EH (cell line): ENCODE measurements at places on chromosomes 6 and 20.

- no peak for DNase-seq
Measured at GRCh38 chr20:60754856-60755255, 497.2 kb upstream of the CDH4 start.

DNA sequence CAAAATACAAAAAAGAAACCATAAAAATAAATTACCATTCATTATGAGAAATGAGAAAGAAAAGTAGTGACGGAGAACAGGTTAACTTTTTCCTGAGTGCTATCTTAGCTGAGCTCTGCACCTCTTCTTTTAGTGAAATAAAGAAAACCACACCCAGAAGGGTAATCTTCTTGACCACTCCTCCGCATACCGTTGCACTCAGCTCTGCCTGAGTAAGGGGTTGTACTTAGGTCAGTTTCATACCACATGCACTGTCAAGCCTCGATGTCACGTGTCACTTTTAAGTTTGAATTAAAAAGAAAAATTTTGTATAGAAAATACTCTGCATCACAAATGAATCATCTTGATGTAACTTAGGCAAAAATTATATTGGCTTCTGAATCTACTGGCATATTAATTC lies 2.8 kb downstream of the EZR start:
- DNase-seq: no peak

DNA sequence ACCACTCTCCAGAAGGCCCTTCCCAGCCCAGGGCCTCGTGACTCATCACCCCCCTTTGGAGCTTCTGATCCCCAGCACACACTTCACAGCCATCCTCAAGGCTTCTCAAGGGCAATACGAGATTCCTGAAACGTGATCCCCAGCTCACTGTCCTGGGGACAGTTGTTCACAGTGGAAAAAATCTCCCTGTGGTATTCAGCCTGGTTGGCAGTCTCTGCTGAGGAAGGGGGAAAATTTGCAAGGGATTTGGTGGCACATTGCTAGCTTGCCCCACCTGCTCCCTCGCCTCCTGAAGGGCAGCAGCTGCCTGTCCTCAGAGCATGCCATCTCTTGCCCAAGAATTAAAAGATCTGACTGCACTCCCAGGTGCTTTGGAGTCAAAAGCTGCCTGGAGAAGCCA lies 20.7 kb upstream of the PKHD1 start:
- DNase-seq: no peak

DNA sequence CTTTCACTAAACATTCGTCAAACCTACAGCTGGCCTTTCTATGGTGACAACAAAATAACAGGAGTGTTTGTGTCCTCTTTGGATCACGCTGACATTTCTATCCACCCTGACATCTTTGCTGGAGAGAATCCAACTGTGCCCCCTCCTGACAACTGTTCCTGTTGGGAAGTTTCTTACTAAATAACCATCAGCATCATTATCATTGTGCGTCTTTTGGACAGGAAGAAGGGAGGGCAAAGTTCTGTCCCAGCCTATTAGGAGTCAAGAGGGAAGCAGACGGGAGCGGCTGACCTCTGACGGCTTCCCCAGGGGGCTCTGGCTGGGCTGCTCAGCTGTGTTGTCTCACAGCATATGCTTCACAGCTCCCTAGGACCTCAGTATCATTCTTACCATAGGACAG lies 195.9 kb upstream of the SULF2 start:
- no peak for DNase-seq

GRCh38 chr6:43737272-43738081 lies 32.5 kb upstream of the VEGFA start:
- no peak for DNase-seq

DNA sequence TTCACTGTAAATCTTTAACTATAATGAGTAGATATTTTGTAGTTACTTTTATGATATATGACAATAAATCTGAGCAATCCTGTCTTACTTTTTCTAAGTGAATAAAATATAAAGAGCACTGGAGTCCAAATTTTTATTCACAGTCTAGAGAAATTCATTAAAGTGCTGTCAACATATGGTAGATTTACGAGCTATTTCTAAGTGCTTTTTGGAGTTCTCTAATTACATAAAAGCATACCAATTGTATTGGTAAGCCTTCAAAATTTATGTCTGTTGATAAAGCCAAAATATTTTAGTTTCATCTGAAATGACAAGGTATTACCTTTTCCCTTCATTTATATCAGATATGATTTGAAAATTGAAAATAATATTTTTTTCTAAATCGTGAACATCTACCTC lies 75.4 kb downstream of the MAN1A1 start:
- DNase-seq: no peak

DNA sequence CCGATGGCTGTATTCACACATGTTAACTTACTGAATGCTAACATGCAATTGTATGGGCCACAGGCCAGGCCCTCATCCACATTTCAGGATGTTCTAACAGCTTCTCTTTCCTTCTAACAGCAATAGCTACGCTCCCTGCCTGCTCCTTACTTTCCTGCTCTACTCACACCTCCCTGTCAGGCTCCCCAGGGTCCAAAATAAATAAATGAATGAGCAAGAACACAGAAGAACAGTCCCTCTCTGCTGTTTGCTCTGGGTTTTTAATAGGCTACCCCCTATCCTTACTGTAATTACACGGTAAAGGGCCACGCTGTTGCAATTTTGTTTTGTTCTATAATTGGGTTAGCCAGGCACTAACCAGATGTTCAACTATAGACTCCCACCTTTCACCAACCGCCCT lies 135.6 kb downstream of the GMDS start:
- no peak for DNase-seq

DNA sequence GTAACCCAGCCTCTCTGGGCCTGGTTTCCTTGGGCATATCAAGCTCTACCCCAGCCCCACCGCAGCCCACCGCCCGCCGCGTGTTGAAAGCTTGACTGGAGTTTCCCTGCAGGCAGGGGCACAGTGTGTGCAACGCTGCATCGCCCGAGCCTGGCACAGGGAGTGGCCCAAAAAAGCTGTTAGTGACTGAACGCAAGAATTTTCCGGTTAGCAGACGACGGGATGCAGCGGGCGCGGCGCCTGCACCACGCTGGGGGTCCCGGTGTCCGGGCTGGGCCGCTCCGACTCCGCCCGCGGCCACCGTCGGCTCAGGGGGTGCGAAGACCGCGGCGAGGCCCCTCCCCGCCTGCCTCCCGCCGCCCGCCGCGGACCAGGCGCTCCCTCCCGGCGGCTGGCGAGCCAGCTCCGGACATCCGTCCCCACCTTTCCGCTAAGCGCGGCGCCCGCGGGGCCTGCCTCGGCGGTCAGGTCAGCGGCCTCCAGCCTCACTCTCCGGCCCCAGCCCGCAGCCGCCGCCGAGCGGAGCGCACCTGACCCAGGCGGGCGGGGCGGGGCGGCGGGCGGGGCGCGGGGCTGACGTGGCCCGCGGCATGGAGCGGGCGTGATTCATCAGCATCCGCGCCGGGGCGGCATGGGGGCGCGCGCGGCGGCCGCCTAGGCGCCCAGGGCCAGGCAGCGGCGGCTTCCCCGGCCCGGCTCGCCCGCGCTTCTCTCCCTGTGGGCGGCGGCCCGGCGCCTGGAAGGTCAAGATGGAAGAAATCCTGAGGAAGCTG lies at the start of gene ARFGEF3:
Gene ARFGEF3 (plus strand): TSS at position 602 of the 773 bp plus-strand sequence. CDS start 148 bp downstream, at position 750.
- peak; percentile 37 for DNase-seq

DNA sequence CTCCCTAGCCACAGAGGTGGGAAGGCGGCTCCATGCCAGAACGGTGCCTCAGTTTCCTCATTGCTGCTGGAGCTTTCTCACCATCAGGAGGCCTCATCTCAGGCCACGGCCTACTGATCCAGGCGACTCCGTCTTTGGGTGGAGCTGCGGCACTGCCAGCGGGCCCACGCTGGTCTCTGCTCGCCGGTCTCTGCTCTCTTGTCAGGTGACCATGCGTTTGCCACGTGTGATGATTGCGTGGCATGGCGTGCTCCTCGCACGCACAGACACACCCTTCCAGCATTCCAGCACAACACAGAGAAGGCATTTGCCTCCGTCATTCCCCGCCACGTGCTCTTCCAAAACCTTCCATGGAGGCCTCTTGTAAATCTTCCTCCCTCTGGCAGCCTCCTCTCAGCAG lies 271.1 kb downstream of the CDH4 start:
- no peak for DNase-seq

DNA sequence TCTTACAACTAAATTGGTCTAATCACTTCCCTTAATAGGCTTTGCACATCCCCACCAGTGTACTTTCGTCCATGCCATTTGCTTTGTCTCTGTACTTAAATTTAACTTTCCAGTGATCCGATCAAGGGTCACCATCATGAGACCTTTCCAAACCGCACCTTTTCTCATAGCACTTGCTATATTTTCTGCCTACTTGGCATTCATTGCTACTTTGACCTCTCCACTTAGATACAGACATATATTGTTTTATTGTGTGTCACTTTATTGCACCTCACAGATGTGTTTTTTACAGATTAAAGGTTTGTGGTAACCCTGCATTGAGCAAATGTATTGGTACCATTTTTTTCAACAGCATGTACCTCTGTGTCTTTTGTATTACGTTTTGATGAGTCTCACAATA lies 14.8 kb downstream of the SUMO4 start:
- no peak for DNase-seq

DNA sequence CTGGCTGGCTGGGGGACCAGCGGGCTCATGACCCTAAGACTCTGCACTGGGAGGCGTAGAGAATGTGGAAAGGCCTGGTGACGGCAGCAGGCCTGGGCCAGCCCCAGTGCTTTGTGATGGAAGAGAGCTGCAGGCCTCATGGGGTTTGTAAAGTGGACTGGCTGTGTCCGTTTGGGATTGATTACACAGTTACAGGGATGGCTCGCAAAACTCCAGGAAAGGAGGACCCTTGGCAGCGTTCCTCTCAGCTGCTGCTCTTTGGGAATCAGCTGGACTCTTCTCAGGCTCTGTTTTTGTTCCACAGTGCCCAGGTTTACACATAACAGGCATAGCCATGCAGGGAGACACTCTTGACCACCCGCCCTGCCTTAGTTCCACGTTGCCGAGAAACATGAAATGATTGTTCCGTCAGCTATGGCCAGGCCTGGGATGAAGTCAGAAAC lies 89.0 kb downstream of the SLX4IP start:
- DNase-seq: peak; percentile 16

- peak; percentile 74 for DNase-seq
Measured at GRCh38 chr6:35047265-35048011, 93.7 kb downstream of the TCP11 start.

DNA sequence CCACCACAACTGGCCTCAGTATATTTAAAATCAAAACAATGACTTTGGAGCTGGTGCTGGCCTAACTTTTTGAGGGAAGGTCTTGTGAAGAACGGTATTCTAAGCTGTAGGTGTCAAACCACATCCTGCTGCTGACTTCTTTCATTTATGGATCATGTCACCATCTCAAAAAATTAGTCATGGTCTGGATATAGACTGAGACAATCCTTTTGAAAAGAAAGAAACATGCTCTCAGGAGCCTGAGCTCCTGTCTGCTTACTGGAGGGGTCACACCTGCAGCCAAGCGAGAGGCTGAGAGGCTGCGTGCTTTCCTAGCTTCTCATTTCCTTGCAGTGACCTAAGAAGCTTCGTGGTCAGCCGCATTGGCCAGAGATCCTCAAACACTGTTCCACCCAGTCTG lies 55.2 kb downstream of the TIAM2 start:
- peak; percentile 30 for DNase-seq

GRCh38 chr6:4560221-4561077 lies 215.8 kb upstream of the CDYL start:
- DNase-seq: no peak

DNA sequence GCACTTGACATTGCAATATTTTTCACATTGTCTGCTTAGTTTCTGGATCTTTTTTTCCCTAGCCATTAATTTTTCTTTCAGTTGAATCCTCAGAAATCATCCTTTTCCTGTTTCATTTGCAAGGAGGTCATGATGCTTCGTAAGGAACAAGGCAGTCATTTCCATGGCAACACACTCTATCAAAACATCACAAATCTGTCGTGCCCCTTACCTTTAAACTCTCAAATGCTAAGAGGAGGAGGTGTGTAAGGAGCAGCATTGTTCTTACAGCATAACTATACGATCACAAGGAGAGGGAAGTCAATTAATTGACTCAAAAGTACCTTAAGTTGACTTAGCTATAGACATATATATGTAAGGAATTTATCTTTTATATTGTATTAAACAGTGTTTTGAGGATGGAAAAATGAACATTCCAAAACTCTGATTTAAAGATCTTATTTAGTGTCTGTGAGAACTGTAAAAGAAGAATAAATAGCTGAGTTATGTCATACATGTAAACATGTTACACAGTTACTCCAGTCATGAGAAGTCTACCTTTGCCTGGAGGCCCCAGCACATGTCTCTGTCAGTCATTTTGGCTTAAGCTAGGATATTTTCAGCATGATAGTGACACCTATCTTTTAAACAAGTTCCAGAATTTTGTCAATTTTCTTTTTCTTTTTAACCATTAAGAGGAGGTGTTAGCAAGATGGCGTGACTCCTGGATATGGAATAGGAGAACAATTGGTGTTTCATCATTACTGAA lies 41.6 kb downstream of the CDKAL1 start:
- DNase-seq: no peak

- peak; percentile 98 for DNase-seq
Measured at GRCh38 chr6:75098709-75099108, 107.1 kb downstream of the COL12A1 start.

- peak; percentile 13 for DNase-seq
Measured at GRCh38 chr20:17202673-17203072, 24.2 kb upstream of the PCSK2 start.

GRCh38 chr20:3633913-3634478 lies 29.2 kb downstream of the GFRA4 start:
- no peak for DNase-seq

DNA sequence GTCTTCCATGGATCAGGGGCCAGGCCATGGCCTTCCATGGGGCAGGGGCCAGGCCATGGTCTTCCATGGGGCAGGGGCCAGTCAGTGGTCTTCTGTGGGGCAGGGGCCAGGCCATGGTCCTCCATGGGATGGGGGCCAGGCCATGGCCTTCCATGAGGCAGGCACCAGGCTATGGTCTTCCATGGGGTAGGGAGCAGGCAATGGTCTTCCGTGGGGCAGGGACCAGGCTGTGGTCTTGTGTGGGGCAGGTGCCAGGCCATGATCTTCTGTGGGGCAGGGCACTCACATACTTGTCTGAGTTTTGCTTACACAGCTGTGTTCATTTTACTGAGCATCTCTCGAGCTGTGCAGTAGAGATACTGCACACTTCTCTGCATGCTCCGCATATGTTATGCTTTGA lies 57.3 kb upstream of the THBS2 start:
- DNase-seq: no peak

DNA sequence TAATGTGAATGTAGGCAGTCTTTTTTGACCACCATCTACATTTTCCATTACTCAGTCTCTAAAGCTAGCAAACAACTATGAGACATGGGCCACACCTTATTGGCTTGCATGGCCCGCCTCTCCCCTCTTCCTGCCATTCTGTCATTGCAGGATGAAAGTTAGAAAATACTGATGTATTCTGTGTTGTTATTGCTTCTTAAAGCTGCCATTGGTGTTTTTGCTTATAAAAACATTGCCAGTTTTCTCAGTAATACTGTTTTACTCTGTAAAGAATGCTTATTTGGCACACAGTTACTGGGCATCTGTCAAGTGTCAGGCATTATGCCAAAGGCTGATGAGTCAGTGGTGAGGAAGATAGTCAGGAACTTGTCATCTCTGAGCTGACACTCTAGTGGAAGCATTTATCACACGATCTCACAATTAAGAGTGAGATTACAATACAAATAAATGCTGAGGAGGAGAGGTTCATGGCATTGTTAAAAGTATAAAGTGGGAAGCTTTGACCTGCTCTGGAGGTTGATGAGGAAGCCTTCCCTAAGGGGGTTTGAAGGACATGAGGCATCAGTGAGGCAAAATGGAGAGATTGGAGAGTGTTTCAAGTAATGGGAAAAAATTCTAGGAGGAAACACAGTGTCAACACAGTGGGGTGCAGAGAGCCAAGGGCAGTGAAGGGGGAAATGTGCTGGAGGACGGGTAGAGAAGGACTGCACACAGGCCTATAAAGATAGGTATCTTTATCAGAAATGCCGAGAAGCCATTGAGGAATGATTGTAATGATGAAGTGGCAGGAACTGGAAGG lies 14.7 kb downstream of the KLHL32 start:
- DNase-seq: peak; percentile 85
